ENCODE measurements at places on chromosomes 4 and X.
A peak's percentile ranks its signal among the peaks of the same experiment; 100 is the strongest.

- no peak for DNase-seq
Measured at GRCh38 chrX:54157561-54157960, 25.5 kb downstream of the FAM120C start.

DNA sequence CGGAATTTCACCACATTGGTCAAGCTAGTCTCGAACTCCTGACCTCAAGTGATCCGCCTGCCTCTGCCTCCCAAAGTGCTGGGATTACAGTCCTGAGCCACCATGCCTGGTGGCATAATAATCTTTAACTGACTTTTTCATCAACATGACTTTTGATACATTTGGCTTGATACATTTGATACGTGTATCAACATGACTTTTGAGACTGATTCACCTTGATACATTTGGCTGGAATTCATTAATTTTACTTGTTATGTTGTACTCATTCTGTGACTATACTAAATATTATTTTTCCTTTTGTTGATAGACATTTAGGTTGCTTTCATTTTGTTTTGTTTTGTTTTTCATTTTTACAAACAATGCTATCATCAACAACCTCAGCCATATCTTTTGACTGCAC is 6.3 kb downstream of the TMEM154 start:
- no peak for DNase-seq

DNA sequence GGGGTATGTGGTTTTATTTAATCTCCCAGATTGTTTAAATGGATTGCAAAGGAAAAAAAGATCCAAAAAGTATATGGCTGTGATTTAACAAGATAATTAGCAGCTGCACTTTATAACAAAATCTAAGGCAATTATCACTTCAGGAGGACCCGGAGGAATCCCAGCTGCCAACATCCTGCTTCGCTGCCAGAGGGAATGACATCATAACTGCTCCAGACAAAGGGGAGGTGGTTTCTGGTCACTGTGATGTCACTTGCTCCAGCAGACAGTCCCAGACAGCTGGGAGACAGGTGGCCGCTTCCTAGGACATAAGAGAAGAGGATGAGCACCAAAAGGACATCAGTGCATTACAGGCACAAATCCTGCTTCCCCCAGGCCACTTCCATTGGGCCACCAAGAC is 371.0 kb downstream of the BCOR start:
- no peak for DNase-seq

DNA sequence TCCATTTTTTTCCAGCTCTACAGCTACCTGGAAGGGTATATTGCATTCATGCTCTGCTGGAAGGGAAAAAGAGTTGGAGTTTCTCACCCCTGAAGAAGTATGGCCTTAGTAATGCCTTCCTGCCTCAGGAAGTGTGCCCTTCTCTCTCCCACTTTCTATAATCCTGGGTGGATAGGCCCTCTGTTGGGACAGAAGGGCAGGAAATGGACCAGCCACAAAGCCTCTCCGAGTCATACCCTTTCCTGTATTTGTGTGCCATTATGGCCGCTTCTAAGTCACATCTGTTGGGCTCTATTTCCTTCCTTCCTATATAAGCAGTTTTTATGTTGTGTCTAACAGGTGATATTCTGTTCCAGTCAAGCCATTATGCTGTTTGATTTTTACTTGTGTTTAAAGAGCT is 74.8 kb upstream of the SMARCA5 start:
- DNase-seq: no peak

GRCh38 chrX:106631615-106632014 is 19.8 kb downstream of the RADX start:
- no peak for DNase-seq

DNA sequence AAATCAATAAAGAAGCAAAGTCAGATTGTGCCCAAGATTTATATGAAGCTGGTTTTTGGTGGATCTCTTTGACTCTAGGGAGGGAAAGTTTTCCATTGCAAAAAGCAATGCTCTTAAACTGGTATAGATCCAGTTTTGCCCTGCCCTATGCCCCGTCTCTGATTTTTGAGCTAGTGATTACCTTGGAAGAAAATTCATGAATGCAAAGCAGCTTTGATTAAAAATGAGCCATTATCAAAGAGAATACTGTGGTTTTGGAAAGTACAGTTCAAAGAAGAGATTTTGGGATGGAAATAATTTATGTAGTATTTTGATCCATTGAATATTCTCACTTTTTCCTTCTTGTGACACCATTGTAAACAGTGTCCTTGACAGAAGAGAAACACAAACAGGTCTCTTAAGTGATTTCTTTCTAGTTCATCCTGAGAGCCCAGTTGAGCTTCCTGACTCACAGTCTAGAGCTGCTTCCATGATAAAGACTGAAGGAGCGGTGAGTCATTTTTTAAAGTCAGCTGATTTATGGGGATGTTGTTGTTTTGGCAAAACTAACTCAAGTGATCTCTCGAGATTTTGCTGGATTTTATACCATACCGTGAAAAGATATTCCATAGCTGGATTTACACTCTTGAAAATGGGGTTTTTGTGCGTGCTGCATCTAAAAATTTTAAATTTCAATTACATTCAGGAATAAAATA is 76.7 kb downstream of the AFF1 start:
- DNase-seq: peak; percentile 89

DNA sequence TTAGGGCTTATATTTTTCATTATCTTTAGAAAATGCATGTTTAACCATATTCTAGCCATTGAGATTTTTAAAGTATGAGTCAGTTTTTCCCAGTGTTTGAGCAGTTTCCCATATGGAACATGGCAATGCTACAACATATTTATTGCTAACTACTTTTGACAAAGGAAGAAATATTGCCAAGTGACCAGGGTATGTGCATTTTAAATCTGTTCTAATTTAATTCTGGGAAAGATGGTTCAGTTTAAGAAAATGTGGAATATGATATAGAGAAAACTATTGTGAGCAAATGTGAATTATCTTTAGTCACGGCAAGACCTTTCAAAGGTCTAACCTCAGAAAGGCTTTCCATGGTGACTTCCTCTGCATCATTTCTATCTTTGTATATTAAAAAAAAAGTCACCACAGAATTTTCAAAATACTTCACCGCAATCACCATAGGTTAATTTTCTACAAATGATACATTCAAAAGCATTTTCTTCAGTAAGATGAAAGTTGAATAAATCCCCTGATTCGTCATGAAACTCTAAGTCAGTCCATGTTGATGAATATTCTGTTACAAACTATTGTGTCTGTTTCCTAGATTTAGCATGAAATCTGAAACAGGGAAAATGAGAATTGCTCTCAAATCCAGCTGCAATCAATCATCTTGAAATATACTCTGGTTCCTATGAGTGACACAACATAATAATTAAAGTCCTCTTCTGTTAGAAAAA is 2349.0 kb upstream of the TENM3 start:
- DNase-seq: no peak

DNA sequence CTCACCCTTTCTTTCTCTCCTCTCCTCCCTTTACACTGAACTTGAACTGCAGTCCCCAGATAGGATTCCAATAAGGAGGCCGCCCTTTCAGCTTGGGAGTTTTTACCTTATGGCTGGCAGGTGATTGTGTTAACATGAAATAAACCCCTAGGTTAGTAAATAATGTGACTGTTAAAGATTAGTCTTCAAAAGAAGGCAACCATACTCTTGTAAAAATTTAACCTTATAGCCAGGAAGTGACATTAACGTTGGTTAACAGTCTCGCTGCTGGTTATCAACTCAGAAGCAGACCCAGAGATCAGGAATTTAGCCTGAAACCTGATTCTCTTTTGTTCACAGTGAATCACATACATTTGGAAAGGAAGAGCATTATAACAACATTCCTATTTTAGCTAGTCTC is 15.2 kb downstream of the FHDC1 start:
- no peak for DNase-seq

- no peak for DNase-seq
Measured at GRCh38 chrX:129572422-129572821, 32.4 kb downstream of the OCRL start.

GRCh38 chrX:46327566-46328115 is 217.6 kb downstream of the ZNF674 start:
- DNase-seq: no peak

DNA sequence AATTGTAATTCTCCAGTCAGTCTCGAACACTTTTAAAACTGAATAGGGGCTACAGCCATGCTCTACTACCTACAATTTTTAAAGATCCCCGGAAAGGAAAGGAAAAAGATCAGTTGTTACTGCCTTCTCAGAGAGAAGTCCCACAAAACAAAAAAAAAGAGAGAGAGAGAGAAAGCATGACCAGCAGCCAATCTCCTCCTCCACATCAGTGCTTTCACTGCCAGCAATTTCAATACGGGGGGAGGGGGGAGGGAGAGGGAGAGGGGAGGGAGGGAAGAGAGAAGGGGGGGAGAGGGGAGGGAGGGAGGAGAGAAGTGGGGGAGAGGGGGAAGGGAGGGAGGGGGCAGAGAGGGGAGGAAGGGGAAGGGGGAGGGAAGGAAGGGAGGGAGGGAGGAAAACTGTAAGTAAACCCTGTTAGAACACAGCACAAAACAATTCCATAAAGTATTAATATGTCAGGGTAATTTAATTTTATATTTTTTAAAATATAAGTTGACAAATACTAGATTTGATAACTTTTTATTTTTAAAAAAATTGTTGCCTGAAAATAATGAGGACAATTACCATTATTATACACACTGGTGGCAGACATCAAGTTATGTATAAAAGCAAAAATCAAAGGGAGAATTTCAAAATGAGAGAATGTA is 108.0 kb downstream of the LRBA start:
- no peak for DNase-seq

GRCh38 chr4:40224432-40224831 is 27.6 kb downstream of the RHOH start:
- no peak for DNase-seq

GRCh38 chrX:30615229-30615628 is 37.7 kb upstream of the TASL start:
- no peak for DNase-seq

- no peak for DNase-seq
Measured at GRCh38 chr4:186688150-186688943, 35.3 kb downstream of the FAT1 start.

DNA sequence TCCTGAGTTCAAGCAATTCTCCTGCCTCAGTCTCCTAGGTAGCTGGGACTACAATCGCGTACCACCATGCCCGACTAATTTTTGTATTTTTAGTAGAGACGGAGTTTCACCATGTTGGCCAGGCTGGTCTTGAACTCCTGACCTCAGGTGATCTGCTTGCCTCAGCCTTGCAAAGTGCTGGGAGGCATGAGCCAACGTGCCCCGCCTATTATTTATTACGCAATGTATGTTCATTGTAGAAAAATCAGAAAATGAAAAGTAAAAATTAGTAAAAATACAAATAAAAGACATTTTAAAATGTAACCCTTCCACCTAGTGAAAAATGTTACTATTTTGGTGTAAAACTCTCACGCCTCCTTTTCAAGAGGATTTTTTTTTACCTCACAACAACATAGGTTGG is 14.2 kb downstream of the F8A1 start:
- no peak for DNase-seq

- no peak for DNase-seq
Measured at GRCh38 chrX:111652719-111653118, 28.3 kb upstream of the ALG13 start.

DNA sequence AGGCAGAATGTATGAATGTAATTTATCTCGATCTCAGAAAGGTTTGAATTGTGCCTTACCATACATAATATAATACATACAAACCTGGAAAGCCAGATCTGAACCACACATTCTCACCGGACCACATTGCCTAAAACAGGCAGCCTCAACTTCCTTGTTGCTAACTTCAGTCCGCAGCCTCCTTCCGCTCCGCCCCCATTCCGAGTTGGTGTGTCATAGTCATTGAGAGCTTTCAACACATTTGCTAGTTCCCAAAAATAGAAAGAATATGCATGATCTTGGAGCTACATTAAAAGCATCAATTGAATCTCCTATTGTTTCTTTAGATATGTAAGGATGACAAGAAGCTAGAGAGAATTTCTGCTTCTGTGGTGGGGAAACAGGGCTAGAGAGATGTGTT is 127.2 kb downstream of the ARHGEF9 start:
- no peak for DNase-seq

GRCh38 chr4:173420801-173421200 is 21.9 kb upstream of the SCRG1 start:
- DNase-seq: no peak

GRCh38 chr4:149795256-149795655 is 20.4 kb downstream of the IQCM start:
- no peak for DNase-seq

- no peak for DNase-seq
Measured at GRCh38 chrX:19958552-19959486, 32.0 kb downstream of the BCLAF3 start.

- DNase-seq: no peak
Measured at GRCh38 chr4:181432335-181432734, 810.9 kb upstream of the TENM3 start.

DNA sequence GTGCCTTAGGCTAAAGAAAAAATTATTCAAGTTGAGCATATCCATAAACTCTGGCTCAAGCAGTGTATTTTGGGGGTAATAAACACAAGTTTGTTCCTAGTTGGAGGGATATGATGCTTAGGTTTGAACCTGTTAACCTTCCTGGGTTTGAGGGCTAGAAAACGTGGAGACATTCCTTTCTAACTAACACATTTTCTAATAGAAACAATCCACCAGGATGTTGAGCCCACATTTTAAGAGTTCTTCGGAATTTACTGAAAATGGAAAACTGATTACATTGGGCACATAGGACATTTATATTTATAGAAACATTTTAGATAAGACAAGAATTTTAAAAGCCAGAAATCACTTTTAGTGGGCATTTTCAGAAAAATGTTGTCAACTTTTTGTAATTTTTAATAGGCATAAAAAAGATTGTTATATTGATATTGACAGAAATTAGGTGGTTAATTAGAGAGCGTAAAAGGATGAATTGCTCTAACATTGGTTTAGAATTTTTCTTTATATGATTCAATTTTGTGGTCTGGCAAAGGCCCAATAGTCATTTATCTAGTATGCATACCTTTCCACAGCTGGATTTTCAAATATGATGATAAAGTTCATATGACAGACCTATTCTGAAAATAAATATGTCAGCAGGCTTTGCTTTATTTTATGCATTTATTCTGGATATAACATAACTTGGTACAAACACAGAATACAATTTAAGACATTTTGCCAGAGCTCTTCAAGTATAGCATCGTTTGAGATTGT is 49.2 kb downstream of the CEP44 start:
- DNase-seq: no peak

GRCh38 chr4:173211838-173212237 is 43.2 kb downstream of the GALNT7 start:
- no peak for DNase-seq

- no peak for DNase-seq
Measured at GRCh38 chr4:182062458-182062857, 180.7 kb upstream of the TENM3 start.

GRCh38 chr4:151874328-151874727 is 113.5 kb upstream of the GATB start:
- no peak for DNase-seq

- DNase-seq: no peak
Measured at GRCh38 chrX:150465881-150466775, 102.3 kb upstream of the MTM1 start.

DNA sequence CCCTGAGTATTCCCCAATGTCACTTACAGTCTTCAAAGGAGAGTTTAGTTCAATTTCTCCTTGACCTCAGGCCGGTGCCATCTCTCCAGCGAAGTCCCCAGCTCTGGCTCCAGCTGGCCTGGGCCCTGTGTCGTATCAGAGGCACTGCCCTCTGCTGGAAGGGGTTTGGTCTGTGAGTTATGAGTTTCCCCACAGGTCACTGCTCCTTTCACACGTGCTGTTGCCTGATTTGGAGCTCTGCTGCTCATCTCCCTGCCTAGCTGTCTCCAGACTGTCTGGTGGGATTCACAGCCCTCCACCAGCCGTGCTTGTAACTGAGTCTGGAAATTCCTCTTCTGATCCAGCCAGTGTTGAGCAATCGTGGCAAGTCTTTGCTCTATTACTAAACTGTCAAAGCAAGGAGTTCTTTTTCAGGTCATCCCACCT is at the start of gene RAP2C:
TSS of gene RAP2C (minus strand) at position 105 of the 426 bp plus-strand sequence. CDS start 2,179 bp downstream, outside the sequence.
- DNase-seq: no peak

GRCh38 chr4:78971776-78972175 is 32.5 kb upstream of the PAQR3 start:
- no peak for DNase-seq

All from glomerular endothelial cell (primary cell).